Suppressor macrophage treated with lipopolysaccharide for 4 hours (primary cell): ENCODE measurements at places on chromosomes 16 and 17.

- peak; percentile 56 for DNase-seq
Measured at GRCh38 chr17:15511142-15511541, 43.7 kb upstream of the CDRT4 start.

GRCh38 chr16:29988346-29989075, 6.9 kb downstream of the HIRIP3 start:
- no peak for DNase-seq

DNA sequence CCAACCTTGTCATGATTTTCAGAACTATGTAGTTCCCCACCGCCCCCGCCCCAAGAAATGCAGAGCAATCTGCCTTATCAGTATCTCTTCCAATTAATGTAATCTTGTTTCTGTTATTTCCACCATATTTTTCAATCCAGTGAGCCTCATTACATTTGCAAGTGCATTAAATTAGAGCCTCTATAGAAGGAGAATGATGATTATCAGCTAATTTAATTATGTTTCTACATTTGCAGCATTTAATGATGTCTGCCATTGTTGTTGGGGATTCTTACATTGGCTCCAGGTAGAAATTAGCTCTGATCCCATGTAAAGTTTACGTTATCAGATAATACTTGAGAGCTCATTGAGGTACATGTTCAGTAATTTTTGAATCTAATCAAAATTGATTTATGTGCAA, 707.0 kb upstream of the RBFOX1 start:
- no peak for DNase-seq

- DNase-seq, result no peak
Measured at GRCh38 chr17:30292286-30292858, 628 bp upstream of the BLMH start.

- no peak for DNase-seq
Measured at GRCh38 chr17:79203016-79203415, 128.4 kb downstream of the ENGASE start.

GRCh38 chr16:71387045-71387871, 28.7 kb downstream of the CALB2 start:
- no peak for DNase-seq

DNA sequence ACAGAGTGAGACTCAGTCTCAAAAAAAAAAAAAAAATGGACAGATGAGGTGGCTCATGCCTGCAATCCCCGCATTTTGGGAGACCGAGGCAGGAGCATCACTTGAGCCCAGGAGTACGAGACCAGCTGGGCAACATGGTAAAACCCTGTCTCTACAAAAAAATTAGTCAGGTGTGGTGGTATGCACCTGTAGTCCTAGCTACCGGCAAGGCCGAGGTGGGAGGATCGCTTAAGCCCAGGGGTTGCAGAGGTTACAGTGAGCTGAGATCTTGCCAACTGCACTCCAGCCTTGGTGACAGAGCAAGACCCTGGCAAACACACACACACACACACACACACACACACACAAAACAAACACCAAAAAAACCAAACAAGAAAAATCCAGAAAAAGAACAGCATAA, 7.7 kb upstream of the ENGASE start:
- no peak for DNase-seq

- no peak for DNase-seq
Measured at GRCh38 chr17:60712675-60713074, 35.0 kb downstream of the BCAS3 start.

DNA sequence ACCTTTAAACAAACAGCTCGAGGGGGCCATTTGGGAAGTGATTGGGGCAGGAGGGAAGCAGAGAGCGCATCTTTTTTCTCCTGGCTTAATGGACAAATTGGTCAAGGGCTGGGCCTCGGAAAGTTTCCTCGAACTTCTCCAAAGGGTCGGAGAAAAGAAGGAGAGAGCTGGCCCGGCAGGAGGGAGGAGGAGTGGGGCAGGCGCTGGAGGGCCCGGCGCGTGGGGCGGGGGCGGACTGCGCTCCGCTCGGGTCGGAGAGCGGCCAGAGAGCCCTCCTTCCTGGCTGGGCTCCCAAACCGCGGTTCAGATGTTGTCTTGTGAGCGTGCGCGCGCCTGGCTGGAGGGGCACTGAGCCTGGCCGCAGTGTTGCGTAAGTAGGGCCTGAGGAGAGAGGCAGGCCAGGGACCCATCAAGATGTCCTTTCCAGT, 1.2 kb downstream of the MMP2 start:
- peak; percentile 31 for DNase-seq

GRCh38 chr17:76414334-76415295, 30.2 kb downstream of the SPHK1 start:
- no peak for DNase-seq

- DNase-seq, result no peak
Measured at GRCh38 chr17:76131051-76131691, 9.9 kb downstream of the FOXJ1 start.

DNA sequence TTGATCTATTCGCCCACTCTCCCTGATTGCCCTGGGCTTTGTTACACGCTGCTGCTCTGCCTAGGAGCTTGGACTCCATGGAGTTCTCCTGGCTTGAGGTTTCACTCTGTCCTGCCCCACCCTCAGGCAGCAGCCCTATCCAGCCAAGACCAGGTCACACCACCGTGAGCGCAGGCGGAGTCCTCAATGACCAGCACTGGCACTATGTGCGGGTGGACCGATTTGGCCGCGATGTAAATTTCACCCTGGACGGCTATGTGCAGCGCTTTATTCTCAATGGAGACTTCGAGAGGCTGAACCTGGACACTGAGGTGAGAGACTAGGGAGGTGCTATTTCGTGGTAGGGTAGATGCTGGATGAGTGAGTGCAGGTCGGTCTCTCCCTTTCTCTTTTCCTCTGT, 3.5 kb downstream of the CNTNAP1 start:
- DNase-seq, result no peak

- DNase-seq, result no peak
Measured at GRCh38 chr17:63820963-63821561, 6.2 kb upstream of the PSMC5 start.

DNA sequence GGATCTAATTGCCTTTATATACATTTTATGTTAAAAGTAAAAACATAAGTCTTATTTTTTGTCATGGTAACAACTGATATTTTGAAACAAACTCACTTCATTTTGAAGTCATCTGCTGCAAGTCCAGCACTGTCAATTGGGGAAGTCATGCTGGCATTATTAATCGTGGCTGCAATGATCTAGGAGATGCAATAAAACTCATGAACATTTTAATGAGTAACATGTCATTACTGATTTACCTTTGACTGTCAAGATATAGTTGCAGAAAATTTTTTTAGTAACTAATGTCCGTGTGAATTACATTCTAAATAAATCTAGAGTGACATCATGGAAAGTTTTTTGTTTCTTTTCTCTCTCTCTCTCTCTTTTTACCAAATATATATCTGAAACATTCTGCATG, 17.3 kb upstream of the KRT24 start:
- DNase-seq, result no peak

DNA sequence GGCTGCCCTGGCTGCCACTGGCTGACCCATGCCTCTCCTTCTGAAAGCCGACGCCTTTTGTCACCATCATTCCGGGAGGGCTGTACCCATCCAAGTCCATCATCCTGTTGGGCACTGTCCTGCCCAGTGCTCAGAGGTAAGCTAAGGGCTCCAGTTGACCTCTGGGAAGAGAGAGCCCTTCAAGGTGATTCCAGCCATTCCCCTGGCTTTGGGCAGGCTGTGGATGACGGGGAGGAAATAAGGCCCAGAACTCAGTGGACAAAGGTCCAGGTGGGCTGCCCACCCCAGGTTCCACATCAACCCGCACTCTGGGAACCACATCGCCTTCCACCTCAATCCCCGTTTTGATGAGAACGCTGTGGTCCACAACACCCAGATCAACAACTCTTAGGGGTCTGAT, 45.8 kb downstream of the NOS2 start:
- no peak for DNase-seq

GRCh38 chr17:14688134-14688533, 387.3 kb downstream of the HS3ST3B1 start:
- no peak for DNase-seq

- DNase-seq, result no peak
Measured at GRCh38 chr17:68125111-68125870, 89.8 kb downstream of the KPNA2 start.

- DNase-seq, result no peak
Measured at GRCh38 chr17:45983614-45984310, 15.3 kb upstream of the STH start.

GRCh38 chr17:58335779-58336455, 7.3 kb upstream of the TSPOAP1 start:
- DNase-seq, result peak; percentile 52

- DNase-seq, result no peak
Measured at GRCh38 chr16:17511340-17511739, 40.6 kb upstream of the XYLT1 start.

- peak; percentile 33 for DNase-seq
Measured at GRCh38 chr16:58299757-58300349, 5.0 kb upstream of the PRSS54 start.

- DNase-seq, result no peak
Measured at GRCh38 chr17:17692353-17693252, 11.3 kb downstream of the RAI1 start.

DNA sequence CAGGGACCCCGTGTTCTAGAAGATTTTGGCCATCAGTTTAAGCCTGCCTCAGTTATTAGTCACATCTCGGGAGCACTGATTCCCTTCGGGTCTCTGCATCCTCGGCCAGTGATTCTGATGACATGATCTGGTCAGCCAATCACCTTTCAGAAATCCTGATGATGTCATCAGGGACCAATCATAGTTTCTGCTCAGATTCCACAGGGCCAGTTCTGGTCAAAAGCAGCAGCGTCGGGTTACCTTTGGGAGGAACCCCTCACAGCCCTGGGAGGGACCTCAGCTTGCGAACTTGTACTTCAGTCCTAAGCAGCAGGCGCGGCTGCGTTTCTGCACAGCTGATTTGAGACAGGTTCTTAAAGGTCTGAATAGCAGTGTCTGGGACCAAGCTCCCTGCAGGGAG, 13.9 kb downstream of the KDM8 start:
- no peak for DNase-seq

GRCh38 chr17:2438823-2439222, 38.0 kb upstream of the MNT start:
- DNase-seq, result peak; percentile 92

DNA sequence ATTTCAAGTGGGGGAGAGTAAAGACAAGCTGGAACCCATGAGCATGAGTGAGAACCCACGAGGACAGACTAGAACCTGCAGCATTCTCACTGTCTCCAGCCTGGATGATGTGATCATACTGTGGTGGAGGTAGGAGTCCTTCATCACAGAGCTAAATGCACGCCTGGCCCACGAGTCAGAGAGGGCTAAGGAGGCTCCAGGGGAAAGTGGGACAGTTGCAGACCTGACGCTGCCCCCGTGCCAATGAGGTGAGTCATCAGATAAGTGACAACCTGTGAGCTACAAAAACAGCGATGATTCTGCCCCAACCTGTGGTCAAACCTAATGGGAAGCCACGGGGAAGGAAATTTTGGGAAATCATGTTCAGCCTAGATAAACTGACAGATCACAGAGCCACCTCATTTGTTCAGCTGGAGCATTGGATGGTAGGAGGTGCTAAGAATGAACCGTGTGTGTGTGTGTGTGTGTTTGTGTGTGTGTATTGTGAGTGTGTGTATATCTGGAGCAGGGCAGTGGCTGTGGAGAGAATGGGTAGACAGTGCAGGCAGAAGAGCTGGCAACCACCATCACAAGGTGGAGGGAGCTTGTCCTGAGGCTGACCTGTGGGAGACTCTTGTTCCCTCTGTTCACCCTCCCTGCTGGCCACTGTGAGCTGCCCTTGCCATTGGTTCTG, 131.8 kb downstream of the UTP18 start:
- no peak for DNase-seq

- peak; percentile 57 for DNase-seq
Measured at GRCh38 chr16:88194397-88195268, 188.1 kb upstream of the ZNF469 start.
